ENCODE measurements at places on chromosomes 6 and 20.

DNA sequence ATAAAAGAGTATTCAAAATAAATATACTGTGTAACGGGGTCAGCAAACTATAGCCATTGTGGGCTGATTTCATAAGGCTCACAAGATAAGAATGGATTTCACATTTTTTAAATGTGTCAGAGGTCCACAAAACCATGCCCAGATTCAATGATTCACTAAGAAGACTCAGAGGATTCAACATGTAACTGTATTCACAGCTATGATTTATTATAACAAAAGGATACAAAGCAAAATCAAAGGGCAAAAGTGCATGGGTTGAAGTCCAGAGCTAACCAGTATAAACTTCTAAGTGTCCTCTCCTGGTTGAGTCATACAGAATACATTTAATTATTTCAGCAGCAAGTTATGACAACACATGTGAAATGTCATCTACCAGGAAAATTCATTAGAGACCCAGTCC is 49.2 kb downstream of the TBC1D32 start:
- peak; percentile 47 for DNase-seq

GRCh38 chr6:112237595-112237994 is 16.8 kb downstream of the LAMA4 start:
- DNase-seq = peak; percentile 83

- DNase-seq = peak; percentile 89
Measured at GRCh38 chr6:9482030-9482738, 932.7 kb downstream of the TFAP2A start.

- no peak for DNase-seq
Measured at GRCh38 chr6:140581601-140582000, 1207.2 kb upstream of the CITED2 start.

- DNase-seq = no peak
Measured at GRCh38 chr20:2169456-2170088, 67.9 kb downstream of the STK35 start.

- DNase-seq = peak; percentile 60
Measured at GRCh38 chr20:37516811-37517750, 4.0 kb upstream of the NNAT start.

DNA sequence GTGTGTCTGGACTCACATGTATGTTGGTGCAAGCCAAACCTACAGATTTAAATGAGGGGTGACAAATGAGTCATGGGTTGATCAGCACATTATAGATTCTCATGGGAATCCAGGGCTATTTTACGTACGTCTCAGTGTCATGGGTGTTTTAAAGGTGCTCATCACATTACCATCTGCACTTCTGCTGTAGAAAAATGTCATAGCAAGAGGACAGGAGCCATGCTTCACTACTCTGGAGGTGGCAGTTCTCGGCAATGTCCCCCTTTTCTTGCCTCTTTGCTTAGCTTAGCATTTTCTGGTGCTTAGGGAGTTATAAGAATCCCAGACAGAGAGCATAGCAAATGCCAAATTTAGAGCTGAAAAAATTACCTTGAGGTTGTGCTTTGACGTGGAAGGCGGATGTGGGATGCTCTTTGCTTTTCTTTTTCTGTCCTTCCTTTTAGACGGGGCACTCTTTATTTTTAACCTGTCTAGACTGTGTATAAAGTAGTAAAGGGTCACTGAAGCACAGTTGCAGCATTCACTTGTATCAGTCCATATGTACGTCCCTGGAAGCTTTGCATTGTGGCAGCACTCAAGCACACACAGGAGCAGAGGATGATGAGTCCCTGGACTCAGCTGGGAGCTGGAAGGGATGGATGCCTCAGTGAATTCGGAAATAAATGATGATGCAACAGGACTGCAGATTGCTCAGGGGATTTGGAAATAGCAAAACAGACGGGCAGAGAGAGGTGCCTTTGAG is 139.7 kb downstream of the SYNDIG1 start:
- peak; percentile 18 for DNase-seq

DNA sequence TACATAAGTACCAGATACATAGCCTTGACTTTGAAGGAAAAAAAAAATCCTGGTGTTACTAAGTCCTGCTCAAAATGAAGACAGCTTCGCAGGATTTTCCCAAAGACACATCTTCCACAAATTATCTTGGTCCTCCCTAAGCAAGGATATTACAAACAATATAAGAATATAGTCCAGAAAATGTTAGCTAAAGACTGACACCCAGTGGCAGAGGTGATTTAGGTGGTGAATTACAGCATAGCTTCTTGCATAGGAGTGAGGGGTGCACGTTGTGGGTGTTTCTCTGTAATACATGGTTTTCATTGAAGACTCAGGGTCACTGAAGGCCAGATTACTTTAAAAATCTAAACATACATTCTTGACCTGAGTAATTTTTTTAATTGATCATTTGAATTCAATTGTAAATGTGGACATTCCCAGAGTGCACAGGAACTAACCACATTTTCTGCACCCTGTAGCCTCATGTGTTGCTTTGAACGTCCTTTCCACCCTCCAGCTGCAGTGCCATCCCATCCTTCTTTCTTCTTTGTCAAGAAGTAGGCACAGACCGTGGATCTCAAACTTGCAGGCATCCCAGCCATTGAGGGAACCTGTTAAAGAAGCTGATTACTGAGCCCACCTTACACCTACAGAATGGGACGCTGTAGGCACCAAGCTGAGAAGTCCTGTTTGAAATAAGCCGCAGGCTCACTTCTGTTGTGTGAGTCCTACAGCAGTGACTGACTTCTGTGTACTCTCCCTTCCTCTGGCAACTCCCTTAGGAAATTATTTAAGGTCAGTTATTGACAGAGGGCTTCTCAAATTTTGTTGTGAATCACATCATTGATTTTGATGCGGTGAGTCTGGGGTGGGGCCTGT is 102.6 kb downstream of the PERP start:
- DNase-seq = peak; percentile 25

DNA sequence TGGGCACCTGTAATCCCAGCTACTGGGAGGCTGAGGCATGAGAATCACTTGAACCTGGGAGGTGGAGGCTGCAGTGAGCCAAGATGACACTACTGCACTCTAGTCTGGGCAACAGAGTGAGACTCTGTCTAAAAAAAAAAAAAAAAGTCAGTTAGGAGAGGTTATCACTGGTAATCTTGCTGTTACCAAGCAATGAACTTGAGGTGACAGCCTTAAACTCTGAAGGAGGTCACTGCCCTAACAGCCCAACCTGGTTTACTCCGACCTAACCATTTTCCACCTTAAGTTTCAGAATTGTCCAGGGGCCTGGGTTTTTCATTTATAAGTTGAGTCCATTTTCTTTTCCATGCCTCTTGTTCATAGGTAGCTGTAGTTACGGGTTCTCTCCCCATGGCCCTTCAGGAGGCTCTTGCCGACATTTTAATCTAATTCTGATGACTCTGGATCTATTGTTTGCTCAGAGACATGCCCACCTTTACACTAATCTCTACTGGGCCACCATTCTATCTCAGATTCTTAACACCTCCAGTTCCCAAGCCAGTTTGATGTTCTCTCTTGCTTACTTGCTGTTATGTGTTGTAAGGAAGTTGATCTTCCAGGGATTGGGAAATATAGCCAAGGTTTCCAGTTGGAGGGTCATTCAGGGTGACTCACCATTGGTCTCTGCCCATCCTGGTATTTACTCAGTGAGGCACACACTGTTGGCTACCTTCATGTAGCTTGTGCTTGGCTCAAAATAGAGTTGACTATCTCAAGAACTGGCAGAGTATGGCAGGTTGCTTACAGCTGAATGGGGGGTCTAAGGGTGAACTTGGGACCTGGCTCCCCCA is 29.1 kb downstream of the SHLD1 start:
- peak; percentile 50 for DNase-seq

DNA sequence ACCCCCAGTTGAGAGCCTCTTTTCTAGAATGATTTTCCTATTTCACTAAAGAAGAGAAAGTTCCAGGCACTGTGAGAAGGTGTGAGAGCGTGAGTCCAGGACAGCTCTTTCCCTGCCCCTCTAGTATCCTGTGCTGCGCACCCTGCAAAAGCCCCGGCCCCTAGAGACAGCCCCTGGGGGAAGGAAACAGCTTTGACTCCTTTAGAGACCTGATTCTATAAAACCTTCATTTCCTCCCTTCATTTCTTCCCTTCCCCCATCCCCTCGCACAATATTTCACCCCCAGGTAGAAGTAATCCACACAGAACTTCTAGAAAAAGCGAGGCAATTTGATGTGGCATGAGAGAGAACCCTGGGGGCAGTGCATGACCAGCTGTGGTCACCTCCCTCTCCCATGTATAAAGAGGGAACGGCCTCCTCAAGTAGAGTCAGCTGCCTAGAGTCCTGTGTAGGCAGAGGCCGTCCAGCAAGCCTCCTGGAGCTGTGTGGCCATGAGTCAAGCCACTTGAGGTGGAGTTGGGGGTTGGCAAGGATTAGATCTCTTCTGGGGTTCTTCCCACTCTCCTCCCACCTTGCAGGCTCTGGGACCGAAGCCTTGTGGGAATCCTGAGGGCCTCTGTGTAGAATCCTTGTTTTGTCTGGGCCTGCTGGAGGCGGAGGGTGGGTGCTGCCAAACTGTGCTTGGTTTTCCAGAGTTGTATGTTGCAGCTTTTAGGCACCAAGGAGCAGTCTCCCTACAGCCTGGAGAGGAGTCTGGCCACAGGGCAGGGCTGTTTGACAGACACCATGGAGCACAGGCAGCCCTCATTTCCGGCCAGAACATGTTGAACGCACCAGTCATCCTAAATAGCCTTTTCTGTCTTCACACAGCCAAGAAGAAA is 41.7 kb downstream of the CHMP4B start:
- DNase-seq = no peak

DNA sequence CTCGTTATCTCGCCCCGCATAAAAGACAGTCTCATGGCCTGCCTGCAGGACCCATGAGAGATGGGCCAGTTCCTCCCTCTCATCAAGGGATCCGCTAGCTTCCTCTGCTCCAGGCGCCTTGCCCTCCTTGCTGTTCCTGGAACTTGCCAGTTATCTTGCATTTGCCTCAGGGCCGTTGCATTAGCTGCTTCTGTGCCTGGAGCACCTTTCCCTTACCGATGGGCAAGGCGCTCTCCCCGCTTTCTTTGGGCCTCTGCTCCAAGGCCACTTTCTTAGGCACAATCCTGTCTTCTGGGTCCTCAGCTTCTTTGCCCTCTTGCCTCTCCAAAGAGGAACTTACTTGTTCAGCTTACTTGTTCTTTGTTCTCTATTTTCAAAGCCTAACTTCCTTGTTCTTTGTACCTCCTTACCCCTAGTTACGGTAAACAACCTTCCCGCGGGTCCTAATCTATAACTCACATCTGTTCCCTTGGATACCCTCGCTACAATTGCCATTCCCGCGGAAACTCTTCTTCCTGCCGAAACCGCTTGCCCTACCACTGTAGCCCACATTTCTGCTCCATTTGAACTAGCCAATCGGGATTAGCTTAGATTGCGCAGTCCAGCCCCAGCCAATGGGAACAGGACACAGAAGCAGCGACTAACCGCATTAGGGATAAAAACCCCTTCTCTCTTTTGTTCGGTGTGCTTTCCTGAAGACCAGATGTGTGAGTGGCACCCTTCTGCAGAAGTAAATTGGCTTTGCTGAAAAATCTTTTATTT is 887 bp upstream of the NSFL1C start:
- DNase-seq = no peak

GRCh38 chr6:90458353-90459224 is 128.3 kb downstream of the MAP3K7 start:
- no peak for DNase-seq

DNA sequence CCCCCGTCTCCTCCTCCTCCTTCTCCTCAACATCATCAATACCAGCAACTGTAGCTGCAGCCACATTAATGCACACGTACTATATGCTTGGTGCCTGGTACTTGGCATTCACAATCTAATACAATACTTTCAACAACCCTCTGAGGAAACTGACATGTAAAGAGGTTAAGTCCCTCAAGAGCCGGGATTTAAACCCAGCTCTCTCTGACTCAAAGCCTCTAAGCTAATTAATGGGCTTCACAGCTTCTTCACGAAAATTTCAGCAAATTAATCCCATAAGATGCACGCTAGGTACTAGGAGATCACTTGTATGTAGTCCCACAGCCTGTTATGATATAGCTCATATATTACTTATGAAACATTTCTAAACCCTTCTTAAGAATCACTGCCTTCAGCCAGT is 73.1 kb upstream of the IPCEF1 start:
- no peak for DNase-seq

- peak; percentile 75 for DNase-seq
Measured at GRCh38 chr6:168060521-168060931, 18.5 kb downstream of the FRMD1 start.

DNA sequence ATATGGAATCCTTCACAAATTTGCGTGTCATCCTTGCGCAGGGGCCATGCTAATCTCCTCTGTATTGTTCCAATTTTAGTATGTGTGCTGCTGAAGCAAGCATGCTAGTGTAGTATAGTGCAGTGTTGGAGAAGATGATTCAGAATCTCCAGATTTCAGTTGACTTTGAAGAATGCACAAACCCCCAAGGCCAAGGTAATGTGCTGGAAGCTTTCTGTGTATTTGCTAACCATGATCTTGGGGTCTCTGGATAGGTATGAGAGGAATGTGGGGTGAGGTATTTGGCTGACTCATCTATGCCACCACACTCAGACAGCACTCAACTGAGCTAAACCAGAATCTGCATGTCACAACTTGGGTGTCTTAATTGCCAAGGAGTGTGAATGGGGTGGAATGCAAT is 42.6 kb upstream of the DEK start:
- peak; percentile 58 for DNase-seq

- no peak for DNase-seq
Measured at GRCh38 chr6:36492621-36493020, 49.8 kb downstream of the KCTD20 start.

DNA sequence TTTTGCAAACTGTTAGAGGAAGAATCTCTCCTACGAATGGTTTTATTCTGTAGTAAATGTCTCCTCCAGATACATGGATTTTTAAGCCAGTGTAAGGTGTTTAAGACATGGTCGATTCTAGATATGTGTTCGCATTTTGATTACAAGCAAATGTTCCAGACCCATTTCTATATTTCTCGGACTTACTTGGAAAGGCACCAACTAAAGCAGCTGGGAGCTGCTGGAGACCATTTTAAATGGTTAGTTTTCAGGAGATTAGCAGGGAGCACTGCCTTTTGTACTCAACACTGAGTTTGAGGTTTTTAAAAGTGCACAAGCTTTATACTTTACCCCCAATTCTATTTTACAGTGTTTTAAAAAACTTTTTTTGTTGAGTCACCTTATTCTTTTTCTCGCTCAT is 857.0 kb downstream of the KIF16B start:
- no peak for DNase-seq

DNA sequence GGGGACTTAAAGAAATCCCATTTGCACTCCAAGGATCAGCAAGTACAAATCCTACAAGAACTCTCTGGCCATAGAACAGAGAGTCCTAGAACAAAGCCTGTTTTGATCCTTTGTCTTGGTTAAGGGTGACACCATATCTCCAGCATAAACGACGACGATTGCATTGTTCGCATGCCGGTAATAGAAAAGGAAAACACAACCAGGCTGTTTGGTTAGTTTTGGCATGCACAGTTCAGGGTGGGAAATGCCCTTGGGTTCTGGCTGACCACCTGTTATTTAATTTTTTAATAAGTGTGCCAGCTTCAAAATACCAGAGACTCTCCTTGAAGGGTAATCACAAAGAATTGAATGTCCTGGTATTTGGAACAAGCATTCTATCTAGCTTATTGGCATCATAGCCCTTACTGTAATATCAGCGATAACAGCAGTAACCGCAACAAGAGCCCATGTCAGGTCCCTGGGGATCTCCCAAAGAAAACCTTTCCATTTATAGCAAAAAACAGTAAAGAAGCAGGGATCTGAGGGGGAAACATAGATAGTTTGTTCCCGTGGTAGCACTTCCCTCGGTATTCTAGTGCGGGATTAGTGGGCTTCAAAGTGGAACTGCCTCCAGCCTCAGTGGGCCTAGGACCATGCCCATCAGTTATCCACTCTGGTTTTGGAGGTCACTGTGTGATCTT is 77.1 kb downstream of the TMEM170B start:
- DNase-seq = no peak

Measured in AG08395 (cell line).